Breast epithelium (tissue), 4 donors: ENCODE measurements at places on chromosomes 7 and 10. TPM values are rescaled to one million over a fixed set of nuclear protein-coding genes. Genes with fewer than 3 reads are reported as not detected.

DNA sequence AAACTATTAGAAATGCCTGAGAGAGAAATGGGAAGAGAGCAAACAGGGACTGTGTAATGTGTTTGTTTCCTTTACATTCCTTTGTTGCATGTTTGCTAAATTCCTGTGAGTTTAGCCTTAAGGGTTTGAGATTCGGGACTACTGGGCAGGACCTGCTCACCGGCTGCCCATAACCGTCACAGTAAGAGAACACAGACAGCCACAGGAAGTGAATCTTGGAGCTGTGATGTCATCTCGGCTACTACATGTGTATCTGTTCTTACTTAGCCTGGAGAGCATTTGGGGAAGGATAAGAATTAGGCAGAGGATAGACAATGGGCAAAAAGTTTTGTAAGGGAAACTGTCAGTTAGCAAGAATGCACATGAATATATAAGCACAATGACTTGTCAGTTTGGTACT is 485.1 kb upstream of the KLF6 start:
- DNase-seq = peak; percentile 41

DNA sequence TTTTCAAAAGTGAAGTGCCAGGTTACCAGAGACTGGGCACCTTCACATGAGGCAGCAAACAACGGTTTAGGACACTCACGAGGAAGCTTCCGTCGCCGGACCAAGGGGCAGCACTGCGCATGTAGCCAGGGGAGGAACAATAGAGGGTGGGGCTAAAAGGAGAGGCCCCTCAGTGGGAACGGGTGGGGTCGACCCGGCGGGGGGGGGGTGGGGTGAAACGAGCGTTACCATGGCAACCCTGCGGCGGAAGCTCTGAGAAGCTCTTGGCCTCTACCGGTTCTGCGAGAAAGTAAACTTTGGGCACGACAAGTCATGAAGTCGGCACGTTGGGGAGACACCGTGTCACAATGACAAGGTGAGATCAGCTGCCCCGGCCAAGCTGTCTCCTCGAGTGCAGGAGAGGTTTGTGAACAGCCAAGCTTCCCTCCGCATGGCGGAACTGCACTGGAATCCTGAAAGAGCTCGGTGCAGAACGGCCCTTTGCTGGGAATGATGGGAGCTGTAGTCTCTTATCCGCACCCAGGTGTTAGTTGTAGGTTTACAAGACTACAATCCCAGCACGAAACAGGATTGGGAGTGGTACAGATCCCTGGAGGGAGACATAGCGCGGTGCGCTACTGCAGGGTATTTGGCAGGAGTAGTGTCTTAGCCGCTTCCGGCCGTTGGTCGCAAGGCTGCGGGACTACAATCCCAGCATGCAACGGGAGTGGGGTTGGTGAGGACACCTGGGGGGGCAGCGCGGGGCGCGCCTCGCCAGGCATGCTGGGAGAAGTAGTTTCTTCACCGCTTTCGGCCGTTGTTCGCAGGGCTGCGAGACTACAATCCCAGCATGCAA is 72.8 kb upstream of the ZNF722 start:
- DNase-seq = peak; percentile 80

GRCh38 chr7:145212050-145212449 is 376.2 kb upstream of the TPK1 start:
- no peak for DNase-seq

- peak; percentile 85 for DNase-seq
Observed at GRCh38 chr7:99975782-99976521, at the start of gene AZGP1. AZGP1 (minus strand) TSS chr7:99976031; CDS start chr7:99976020, 11 bp downstream.

GRCh38 chr10:119231654-119232053 is 24.3 kb downstream of the GRK5 start:
- no peak for DNase-seq

The SPDYE8 gene
- total RNA-seq = not detected

The SLC16A9 gene
- 0.32 TPM for total RNA-seq

The CYP3A7 gene
- not detected for total RNA-seq

DNA sequence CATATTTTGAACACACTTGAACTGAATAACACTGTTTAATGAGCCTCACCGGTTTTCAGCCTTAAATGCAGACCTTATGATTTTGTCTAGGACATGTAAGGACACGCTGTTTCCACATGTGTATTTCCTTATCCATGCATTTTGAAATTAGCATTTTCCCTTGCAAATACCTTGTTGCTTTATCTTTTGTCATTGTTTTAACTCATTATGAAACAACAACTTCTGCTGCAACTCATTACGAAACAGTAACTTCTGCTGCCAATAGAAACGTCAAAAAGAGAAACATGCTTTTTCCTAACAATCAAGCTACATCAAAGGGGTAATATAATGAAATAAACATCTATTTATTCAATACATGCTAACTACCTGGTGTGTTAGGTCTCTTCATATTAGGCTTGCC is 322.0 kb downstream of the AGMO start:
- no peak for DNase-seq

DNA sequence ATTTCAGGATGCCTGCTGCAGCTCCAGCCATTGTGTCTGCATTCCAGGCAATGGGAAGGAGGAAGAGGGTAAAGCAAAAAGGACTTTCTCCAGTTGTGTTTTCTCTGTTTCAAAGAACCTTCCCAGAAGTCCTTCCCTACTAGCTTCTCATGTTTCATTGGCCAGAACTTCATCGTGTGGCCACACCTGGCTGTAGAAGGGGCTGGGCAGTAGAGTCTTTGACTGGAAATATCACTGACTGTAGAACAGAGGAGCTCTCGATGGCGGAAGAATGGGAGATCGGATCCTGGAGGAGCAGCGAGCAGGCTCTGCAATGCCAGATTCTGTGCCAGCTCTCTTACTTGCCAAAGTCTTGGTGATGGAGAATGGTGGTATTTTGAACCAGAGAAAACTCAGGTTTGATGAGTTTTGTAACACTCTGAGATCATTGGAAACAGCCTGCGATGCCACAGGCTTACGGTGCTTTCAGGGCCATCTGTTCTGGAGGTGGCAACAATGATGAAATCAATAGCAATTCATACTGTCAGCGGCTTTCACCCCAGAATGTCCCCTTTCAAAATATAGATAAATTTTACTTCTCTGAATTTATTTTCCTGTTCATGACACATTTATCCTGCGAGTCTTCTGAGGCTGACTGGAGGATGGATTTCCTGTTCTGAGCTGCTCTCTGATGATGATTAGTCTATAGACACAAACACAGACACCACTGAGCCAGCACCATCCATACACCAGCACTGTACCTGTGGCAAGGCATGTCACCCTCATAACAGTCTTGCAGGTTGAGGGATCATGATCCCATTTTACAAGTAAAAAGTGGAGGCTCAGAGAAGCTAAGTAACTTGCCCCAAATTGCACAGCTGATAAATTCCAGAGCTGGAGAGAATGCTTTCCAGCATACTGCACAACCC is 204.2 kb downstream of the EMX2 start:
- no peak for DNase-seq

DNA sequence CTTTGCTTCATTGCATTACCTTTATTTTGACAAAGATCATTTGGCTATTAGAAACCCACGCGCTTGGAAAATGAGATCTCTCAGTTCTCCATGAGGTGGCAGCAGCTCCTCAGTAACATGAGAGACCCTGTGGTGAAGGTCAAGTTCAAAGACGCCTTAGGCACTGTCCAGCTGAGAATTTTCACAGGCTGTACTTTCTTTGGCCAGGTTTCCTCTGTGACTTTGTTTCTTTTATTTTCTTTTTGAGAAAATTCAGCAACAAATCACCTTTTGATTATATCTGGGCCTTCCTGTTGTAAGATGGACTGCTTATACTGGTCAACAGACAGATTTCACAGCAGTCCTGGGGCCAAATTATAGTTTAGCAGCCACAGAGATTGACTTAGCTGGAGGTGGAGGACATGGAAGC is 54.5 kb downstream of the RAB18 start:
- DNase-seq = no peak

DNA sequence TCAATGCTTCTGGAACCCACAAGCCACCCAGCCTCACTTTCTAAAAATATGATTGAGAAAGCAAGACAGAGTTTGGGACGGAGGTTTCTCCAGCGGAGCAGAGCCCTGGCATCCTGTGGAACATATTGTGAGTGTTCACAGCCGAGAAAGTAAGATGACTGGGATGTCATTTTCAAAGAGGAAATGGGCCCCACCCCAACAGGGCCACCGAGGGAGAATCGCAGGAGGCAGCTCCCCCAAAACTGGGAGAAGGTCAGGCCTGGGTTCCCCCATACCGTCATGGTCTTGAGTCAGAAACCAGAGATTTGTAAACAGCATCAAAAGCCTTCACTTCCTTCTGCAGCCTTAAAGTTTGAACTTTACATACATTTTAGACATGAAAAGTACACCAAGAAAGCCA is 560.0 kb downstream of the PTPRN2 start:
- no peak for DNase-seq

GRCh38 chr10:87562750-87563149 is 58.1 kb downstream of the MINPP1 start:
- no peak for DNase-seq

DNA sequence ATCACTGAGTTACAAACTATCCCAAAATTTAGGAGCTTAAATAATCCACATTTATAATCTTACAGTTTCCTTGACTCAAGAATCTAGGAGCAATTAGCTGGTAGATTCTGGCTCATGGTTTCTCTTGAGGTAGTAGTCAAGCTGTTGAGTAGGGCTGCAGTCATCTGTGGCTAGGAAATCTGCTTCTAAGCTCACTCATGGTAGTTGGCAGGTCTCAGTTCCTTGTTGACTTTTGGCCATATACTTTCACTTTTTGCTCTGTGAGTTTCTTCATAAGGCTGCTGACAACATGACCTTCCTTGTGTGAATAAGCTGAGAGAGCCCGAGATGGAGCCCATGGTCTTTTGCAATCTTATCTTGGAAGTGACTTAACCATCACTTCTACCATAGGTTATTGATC is 10.8 kb upstream of the ETV1 start:
- DNase-seq = no peak

DNA sequence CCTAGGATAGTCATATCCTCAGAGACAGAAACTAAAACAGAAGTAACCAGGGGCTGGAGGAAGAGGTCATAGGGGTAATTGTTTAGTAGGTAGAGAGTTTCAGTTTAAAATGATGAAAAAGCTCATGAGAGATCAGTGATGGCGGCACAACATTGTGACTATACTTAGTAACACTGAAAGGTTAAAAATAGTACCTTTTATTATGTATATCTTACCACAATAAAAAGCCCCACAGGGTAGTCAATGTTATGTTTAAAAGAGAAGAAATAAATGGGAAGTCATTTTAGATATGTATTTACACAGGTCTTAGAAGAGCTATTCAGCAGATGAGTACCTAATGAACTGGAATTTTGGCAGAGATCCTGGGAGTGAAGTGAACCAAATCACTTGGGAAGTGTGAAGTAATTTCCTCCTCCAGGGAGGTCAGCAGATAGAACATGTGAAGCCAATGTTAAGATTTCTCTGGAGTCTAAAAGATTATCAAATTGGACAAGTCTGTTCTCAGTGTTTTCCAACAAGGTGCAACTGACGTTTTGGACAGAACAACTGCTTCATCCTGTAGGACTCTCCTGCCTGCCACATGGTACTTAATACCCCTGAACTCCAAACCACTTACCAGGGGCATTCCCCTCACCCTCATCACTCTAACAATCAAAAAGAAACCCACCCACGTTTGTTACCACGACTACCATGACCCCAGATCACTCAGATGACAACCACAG is 6.4 kb downstream of the CDCA7L start:
- no peak for DNase-seq

- DNase-seq = no peak
Observed at GRCh38 chr7:93165447-93165846, 17.3 kb upstream of the SAMD9L start.

DNA sequence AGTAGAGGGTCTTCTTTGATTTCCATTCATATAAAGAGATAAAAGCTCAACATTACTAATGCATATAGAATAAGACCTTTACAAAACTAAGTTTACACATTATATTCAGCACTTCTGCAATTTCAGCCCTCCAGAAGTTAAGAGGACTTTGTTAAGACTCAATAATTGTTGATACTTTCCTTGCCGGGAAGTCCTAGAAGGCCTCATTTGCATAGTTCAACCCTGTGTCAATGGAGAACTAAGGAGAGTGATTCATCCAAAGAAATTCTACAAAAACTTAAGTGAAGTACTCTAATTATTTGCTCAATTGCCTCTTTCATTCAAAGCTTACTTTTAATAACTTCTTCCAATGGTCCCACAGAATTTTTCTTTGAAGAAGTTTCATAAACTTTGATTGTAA is 1060.3 kb upstream of the CELF2 start:
- DNase-seq = no peak

GRCh38 chr10:131172433-131172832 is 139.1 kb downstream of the TCERG1L start:
- DNase-seq = no peak

DNA sequence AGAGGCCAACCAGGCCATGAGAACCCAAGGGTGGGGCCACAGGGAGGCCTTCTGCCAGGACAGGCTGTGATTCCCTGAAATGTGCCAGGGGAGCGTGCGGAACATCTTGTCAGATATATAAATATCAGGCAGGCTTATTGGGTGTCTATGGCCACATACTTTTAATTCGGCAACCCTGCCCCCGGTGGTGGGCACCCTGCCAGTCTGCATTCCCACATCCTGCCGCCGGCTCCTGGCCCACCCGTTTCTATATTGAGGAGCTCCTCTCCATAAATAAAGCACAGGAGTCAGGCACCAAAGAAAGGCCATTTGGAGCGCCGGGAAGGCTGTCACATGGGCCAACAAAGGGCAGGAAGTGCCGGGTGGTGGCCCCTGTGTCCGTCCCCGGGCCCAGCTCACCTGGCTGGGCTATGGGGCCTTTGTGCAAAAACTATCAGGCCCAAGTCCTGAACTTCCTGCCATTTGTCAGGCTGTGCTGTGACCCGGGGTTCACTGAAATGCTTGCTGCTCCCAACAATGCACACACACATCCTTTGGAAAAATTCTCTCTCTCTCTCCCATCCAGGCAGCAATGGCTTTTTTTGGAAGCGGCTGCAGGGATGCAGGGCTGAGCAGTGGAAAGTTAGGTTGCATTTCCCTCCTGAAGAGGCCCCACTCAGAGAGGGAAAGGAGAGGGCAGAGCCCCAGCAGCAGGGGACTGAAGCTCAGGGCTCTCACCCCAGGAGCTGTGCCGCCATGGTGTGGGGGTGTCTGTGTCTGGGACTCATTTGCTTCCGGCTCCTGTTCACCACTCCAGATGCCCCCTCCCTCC is 25.0 kb upstream of the PODXL start:
- DNase-seq = peak; percentile 21

DNA sequence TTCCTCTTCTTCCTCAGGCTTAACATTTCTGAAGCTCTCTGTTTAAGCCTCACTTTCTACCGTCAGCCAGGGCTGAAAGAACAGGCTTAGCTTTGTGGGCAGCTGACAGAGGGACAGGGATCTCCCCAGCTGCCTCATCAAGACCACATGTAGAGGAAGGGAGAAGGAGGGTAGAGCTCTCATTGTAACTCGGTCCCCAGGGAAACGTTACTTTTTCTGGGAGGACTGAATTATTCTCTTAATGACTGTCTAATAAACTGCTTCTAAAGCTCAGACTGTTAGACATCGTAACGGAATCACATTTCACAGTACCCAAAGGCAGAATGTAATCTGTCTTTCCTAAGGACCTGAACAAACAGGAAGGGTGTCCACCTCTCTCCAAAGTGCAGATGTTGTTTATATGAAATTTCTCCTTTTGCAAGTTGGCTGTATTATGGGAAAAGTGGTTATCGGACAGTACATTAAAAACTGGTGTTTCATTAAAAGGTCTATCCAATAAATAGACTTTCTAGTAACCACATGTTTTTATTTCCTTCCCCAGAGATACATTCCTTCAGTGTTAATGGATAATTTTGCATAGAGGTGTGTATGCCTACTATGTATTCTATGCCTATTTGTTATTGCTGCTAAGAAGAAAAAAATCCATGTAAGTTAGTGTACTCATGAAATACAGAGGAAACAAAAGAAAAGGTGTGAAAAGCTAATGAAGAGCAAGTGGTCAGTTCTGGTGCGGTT is 144.2 kb downstream of the CTTNBP2 start:
- no peak for DNase-seq

GRCh38 chr7:54880326-54880989 is 121.4 kb upstream of the SEC61G start:
- no peak for DNase-seq
